Hematopoietic multipotent progenitor cell treated with erythropoietin and hydrocortisone succinate and interleukin-3 and kit ligand, for 8 days (in vitro differentiated cells): ENCODE measurements at places on chromosomes 7 and 10.

DNA sequence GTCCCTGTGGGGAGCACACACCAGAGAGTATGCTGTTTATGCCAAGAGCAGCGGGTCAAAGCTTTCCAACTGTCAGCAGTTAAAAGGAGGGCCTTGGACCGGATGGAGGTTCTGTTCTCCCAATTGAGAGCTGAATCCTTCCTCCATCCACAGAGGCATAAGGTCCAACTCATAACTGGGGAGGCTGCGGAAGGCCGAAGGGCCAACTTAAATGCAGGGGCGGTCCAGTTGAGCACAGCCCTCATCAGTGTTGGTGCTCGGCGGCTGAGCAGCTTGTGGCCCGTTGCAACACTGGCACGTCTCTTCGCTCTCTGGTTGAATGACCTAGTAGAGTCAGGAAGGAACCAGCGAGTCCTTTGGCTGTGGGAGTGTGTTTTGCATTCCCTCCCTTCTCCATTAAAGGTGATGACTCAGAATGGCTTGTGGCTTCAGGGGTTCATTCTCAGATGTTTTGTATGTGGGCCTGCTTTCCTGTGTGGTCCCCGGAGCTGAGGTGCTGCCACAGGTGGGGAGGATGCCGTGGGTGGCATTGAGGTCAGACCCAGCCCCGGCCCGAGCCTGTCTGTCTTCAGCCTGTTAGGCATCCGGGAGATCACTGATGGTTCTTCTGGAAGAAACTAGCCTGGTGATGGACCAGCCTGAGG, 44.8 kb upstream of the DMBT1 start:
- DNase-seq: no peak

DNA sequence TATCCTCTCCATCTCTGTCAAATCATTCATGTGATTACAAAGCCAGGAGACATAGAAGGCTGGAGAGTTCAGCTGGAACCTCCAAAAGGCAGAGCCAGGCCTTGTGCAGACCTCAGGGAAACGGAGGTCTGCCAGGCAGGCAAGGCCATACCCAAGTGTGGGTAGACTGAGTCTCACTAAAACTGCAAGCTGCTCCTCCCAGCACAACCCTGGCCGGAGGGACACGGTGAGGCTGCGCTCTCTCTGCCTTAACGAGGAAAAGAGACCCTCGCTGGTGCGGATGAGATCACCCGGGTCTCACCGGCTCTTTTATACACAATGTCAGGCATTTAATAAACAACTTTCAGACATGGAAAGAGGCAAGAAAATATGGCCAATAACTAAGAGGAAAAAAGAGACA, 66.1 kb upstream of the INPP5A start:
- DNase-seq: no peak

- no peak for DNase-seq
These were observed 48.1 kb downstream of the TNPO3 start for GRCh38 chr7:129006636-129007414.

- DNase-seq: no peak
These were observed 11.9 kb downstream of the CPXM2 start for GRCh38 chr10:123879606-123880257.

- no peak for DNase-seq
These were observed 27.8 kb downstream of the ENTPD1 start for GRCh38 chr10:95783741-95784140.

DNA sequence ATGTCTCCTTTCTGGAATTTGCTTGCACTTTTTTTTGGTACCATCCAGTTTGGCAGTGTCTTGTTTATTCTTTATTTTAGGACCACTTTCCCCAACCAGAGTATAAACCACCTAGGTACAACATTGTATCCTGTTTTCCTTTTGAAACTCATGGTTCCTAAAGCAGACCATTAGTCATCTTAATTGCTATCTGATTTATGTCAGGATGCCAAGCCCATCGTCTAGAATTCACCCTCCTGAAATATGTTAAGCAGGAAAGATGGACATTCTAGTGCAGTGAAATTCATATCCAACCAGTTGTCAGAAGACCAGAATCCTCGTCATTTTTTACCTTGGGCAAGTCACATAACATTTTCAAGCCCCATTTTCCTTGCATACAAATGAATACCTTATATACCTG, 223.6 kb upstream of the KMT2E start:
- no peak for DNase-seq

- DNase-seq: no peak
These were observed 116.2 kb downstream of the LSMEM1 start for GRCh38 chr7:112596981-112597380.

DNA sequence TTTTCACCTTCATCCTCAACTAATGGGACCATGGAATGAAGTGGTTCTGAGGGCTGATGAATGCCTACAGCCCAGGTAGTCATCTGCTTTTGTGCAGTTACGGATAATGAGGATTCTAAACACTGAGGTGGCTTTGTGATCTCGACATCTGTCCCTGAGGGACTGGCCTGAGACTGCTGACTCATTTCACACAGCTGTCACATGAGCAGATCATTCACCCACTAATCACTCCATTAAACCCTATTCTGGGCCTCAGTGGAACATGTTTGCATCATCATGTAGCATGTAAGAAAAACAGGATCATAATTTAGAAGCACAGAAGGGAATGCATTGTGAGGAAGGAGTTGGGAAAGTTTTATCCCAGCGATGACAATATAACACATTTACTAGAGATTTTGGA, 79.4 kb upstream of the FEZF1 start:
- no peak for DNase-seq

GRCh38 chr10:119132521-119133345, 28.8 kb downstream of the DENND10 start:
- DNase-seq: no peak

DNA sequence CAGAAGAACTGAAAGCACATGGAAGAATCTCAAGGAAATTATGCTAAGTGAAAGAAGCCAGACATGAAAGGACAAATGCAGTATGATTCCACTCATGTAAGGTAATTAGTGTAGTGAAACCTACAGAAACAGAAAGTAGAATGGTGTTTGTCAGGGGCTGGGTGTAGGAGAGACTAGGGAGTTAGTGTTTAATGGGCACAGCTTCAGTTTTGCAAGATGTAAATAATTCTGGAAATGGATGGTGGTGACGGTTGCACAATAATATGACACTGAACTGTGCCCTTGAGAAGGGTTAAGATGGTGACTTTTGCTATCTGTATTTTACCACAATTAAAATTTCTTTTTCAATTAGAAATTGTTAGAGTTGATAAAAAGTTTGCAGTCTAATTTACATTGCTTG, 157.3 kb upstream of the ADCY1 start:
- DNase-seq: no peak

DNA sequence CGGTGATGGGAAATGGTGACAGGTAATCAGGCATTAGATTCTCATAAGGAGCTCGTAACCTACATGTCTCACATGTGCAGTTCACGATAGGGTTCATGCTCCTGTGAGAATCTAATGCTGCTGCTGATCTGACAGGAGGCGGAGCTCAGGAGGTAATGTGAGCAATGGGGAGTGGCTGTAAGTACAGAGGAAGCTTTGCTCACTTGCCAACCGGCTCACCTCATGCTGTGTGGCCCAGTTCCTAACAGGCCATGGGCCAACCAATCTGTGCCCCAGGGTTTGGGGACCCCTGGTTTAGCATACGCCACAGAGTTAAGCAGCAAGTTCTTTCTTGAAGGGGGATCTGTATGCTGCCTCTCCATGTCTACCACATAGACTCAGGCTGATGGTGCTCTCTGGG, 133.1 kb downstream of the IQUB start:
- DNase-seq: no peak

DNA sequence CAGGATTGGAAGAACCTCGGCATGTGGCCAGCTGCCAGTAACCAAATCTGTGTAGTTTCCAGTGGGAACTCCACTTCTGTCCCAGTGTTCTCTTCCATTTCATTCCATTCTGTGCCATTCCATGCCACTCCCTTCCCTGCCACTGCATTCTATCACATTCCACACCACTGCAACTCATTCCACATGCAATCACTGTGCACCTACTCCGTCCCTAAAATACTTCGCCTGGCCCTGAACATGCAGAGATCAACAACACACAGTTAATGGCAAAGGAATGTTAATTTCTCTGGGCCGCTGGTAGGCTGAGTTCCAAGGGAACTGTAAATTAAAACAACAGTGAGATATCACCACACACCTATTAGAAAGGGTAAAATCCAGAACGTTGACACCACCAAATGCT, 64.8 kb downstream of the AKR1B1 start:
- no peak for DNase-seq

DNA sequence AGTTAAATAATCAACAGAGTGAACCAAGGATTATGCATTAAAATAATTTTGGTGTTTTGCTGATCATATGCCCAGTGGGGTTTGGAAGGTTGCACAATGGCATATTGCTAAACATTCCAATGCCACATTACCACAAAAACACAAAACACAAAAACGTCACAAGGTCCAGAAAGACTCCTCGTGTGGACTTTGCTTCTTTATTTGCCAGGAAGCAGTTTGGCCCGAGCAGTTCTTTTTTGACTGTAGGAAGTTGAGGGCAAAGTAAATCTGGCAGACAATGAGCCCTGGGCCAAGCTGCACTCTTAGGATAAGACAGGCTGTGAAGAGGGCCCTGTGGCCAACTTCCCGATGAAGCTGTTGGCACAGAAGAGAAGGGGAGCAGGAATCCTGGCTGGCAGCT, 39.2 kb upstream of the SLC35B4 start:
- no peak for DNase-seq

- no peak for DNase-seq
These were observed 411.9 kb downstream of the GRM8 start for GRCh38 chr7:126840869-126841268.

DNA sequence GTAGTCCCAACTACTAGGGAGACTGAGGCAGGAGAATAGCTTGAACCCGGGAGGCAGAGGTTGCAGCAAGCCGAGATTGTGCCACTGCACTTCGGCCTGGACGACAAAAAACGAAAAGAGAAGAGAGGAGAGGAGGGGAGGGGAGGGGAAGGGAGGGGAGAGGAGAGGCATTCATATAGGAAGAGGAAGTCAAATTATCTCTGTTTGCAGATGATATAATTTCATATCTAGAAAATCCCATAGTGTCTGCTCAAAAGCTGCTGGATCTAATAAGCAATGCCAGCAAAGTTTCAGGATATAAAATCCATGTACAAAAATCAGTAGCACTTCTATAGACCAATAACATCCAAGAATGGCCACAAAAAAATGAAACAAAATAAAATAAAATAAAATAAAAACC, 120.3 kb downstream of the LMBR1 start:
- DNase-seq: peak; percentile 36

GRCh38 chr10:43955002-43955596, 306.4 kb upstream of the ZNF32 start:
- DNase-seq: no peak

DNA sequence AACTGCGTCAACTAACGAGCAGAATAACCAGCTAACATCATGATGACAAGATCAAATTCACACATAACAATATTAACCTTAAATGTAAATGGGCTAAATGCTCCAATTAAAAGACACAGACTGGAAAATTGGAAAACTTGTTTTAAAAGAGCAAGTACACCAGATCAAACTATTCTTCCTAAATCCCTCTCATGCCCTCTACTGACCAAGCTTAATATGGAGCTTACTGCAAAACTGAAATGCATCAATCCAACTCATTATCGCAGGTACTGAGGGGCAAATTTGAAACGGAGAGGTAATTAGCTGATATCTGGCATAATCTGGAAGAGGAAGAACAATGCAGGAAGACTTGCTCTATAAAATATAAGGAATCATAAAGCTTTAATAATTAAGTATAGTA, 1223.8 kb downstream of the NXPH1 start:
- no peak for DNase-seq

- no peak for DNase-seq
These were observed 279.0 kb downstream of the KCNMA1 start for GRCh38 chr10:77358656-77359055.

DNA sequence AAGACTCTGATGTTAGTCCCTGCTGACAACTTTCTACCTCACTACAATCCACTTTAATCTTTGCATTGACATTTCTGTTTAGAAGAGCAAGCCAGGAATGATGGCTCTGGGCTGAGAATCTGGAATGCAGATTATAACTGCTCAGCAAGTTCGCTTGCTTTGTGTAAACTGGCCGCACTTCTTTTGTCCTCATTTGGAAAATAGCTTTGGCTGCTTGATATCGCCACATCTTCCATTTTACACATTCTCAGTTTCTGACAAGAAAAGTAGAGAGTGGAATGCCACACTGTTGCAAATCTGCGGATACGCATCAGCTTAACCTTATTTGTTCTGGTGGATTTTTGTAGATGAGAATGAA, 429.8 kb downstream of the KCNMA1 start:
- DNase-seq: no peak

DNA sequence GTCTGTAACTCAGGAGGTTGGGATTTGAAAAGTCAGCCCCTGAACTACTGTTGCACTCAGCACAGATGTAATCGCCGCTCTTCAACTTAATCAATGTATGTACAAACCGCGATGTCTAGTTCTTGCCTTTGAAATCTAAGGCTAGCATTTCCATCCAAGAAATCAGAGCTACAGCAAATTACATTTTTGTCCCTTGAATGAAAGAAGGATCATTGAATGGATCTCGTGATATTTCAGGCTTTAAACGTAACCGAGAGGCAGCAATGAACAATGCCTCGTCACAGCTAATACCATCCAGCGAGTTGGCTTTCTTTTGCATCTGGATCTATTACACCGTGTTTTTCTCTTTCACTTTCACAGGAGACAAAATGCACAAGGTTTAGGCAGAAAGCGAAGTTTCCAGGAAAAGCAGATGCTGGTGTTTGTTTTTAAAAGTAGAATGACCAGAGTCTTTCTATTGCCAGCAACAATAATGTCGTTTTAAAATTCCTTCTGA, 5.5 kb downstream of the SKIDA1 start:
- DNase-seq: no peak

DNA sequence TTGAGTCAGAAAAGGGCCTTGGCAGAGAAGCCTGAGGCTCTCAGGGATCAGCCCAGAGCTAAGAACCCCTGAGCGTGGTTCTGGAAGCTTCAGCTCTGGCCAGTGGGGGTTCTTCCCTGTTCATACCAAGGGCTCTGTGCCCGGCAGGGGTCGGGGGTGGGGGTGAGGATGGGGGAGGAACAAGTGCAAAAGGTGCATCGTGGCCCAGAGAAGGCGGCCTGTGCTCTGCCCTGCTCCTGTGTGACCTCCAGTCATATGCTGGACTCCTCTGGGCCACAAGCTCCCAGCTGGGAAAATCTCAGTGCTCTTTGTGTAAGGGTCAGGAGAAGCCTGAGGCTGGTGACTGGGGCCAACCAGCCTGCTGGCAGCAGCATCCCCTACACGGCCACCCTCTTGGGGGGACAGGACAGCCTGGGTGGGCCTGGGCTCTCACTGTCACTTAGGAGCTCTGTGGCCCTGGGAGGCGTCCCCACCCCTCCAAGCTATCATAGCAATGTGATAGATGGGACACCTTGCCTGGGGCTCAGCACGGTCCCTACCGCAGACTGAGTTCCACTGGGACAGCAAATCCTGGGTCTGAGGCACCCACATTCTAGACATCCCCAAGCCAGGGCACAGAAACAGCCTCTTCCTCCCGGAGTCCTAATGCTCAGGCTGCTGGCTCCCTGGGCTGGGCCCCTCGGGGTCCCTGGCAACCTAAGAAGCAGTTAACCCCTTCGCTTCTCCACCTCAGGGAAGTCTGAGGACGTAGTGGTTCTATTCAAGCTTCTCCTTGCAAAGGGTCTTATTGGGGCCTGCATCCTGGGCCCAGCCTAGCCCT, 2.5 kb downstream of the MMRN2 start:
- no peak for DNase-seq
